ENCODE measurements at places on chromosomes 6 and 20. TPM values are rescaled to one million over a fixed set of nuclear protein-coding genes. Genes with fewer than 3 reads are reported as not detected.

- no peak for DNase-seq
Observed at GRCh38 chr6:73766040-73766439, 70.0 kb downstream of the CD109 start.

GRCh38 chr6:34004706-34005105 is 141.2 kb downstream of the GRM4 start:
- DNase-seq = no peak

DNA sequence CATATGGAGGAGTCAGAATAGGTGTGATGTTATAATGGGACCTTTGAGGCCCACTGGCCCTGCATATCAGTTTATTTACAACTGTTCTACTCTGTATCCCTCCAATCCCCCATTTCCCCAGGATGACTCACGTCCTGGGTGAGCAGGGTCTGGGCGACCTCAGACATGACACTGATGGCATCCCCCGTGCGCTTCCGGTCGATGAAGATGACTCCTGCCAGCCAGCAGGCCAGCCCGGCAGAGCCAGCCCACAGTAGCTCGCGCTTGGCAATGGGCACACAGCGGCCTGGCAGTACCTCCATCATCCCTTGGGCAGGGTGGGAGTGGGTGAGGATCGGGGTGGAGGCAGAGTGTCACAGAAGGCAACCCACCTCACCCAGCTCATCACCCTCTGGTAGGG is 5.6 kb downstream of the AGPAT1 start:
- DNase-seq = no peak

GRCh38 chr6:142300302-142300701 is 1.5 kb upstream of the ADGRG6 start:
- DNase-seq = no peak

Gene TBXT
- total RNA-seq = not detected

DNA sequence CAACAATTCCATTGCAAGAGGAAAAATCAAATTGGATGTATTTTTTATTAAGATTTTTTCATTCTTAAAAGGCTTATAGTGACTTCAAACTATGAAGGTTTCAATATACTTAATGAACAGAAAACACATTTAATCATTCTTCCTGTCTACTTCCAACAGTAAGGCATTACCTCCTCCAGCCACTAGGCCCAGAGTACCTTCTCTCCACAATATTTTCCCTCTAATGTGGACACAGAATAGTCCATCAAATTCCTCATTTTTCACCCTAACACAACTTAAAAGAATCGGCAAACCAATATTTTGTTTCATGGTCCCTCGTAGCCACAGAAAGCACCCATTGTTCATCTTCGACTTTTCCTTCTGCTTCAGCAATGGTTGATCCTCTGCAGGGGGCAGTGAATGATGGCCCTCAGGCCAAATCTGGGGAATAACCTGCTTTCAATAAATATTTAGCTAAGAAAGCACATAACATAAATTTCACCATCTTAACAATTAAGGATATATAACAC is 335.4 kb upstream of the ID4 start:
- no peak for DNase-seq

GRCh38 chr20:50510706-50511542 is 741 bp downstream of the PTPN1 start:
- no peak for DNase-seq

GRCh38 chr20:37228082-37228481 is 33.5 kb downstream of the GHRH start:
- DNase-seq = no peak

Gene ANKEF1
- 3.5 TPM for total RNA-seq

Gene GJA10
- not detected for total RNA-seq

DNA sequence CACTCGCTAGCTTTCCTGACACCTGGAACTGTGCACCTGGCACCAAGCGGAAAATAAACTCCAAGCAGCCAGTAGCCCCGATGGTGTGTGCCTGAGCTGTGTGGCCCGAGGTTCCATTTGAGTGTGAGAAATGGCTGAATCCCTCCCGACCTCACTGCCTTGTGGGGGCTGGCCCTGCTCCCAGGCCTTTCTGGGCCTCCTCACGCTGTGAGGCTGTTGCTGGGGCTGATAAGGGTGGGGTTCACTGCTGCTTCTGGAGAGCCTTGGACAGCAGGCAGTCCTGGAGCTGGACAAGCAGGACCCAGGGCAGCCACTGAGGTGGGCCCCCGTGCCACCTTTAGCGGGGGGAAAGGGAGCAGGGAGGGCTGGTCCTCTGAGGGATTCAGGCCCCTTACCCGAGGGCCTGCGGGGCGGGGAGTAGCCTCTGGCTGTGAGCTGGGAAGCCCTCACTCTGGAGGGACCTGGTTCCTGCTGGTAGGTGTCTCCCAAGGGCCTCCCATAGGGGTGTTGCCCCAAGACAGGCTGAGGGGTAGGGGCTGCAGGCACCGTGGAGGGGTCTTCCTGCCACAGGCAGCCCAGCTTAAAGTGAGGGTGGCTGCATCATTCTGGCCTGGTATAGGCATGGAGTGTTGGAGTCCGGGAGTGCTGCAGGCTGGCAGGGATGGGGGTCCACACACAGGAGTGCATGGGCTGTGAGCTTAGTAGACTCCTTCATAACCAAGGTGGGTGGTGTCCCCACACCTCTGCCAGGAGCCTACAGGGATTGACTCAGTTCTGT is 1.7 kb downstream of the PPDPF start:
- DNase-seq = no peak

DNA sequence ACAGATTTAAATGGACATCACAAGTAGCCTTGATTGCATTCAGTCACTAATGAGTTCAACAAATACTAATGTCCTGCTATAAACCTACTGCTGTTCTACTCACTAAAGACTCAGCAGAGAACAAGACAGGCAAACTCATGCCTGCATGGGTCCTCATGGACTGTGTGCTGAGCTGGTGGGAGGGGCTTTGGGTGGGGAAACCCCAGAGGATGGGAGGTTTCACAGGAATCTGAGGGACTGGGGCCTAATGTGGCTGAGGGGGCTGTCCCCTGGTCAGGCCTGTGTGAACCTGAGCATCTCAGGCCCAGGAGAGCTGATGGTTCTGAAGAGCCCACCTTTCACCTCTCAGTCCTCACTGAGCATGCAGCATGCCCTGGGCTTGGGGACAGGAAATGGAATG is 1.4 kb downstream of the CST8 start:
- no peak for DNase-seq
